Cerebellar nuclear complex (tissue), 1 donor: ENCODE measurements at places on chromosomes 7 and 10.

GRCh38 chr10:130778166-130778545 lies 533.4 kb downstream of the TCERG1L start:
- no peak for DNase-seq

DNA sequence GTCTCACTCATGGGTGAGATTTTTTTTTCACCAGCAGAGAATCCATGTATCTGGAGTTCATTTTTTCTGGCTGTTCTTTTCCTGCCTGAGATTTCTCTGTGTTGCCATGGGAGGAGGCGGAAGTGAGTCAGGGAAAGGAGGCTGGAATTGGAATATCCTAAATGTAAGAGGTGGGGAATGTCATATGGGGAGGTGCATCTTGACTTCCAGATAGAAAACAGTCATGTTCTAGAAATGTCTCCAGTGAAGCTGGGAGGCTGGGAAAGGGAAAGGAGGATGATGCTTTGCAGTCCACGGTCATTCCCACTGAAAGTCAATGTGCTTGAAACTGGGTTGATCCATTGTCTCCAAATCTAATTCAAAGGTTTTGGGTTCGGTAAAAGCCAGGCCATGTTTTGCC lies 39.7 kb upstream of the HPS1 start:
- DNase-seq = no peak

- DNase-seq = no peak
Measured at GRCh38 chr7:116340201-116340847, 130.0 kb downstream of the TES start.

- DNase-seq = no peak
Measured at GRCh38 chr10:71946700-71947099, 17.5 kb upstream of the CHST3 start.

GRCh38 chr10:124971276-124971675 lies 29.4 kb downstream of the ZRANB1 start:
- DNase-seq = no peak

DNA sequence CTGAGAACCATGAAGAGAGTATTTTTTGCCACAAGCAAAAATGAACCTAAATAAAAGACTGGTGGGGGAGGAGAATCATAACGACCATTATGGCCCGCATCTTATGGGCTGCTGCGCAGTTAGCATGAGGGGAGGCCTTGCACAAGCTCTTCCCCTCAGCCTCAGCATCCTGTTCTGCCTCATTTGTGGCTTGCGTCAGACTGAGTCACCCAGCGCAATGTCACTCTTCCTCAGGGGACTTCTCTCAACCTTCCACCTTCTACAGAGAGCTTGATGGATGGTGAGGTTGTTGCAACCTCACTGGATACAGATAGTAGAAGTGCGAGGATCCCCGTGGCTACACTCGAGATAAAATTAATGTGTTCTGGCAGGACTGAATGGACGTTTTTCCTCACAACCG lies 16.8 kb upstream of the GPR15LG start:
- DNase-seq = no peak
